A549 treated with Mapracorat at 1 μM for 4 hours (cell line): ENCODE measurements at places on chromosomes 12 and 14. TPM values are rescaled to one million over a fixed set of nuclear protein-coding genes. Genes with fewer than 3 reads are reported as not detected.

SLCO1B1 gene
- 0.34 to 0.65 TPM (median 0.39 TPM) in 5 replicates for total RNA-seq

PTGDR gene
- total RNA-seq: not detected in 5 replicates

LMNTD1 gene
- total RNA-seq: not detected in 5 replicates

NDUFB1 gene
- 318 to 408 TPM (median 342 TPM) in 5 replicates for total RNA-seq

LUM gene
- 0.08 to 0.33 TPM (median 0.28 TPM) in 5 replicates for total RNA-seq

KLHDC1 gene
- 0.24 to 0.49 TPM (median 0.28 TPM) in 5 replicates for total RNA-seq

MYF5 gene
- not detected in 5 replicates for total RNA-seq

PLEKHH1 gene
- total RNA-seq: 3.0 to 3.9 TPM (median 3.6 TPM) in 5 replicates

PLEKHG7 gene
- not detected in 5 replicates for total RNA-seq
